Fibroblast of the aortic adventitia (primary cell): ENCODE measurements at places on chromosomes 2 and 18. TPM values are rescaled to one million over a fixed set of nuclear protein-coding genes. Genes with fewer than 3 reads are reported as not detected.

DNA sequence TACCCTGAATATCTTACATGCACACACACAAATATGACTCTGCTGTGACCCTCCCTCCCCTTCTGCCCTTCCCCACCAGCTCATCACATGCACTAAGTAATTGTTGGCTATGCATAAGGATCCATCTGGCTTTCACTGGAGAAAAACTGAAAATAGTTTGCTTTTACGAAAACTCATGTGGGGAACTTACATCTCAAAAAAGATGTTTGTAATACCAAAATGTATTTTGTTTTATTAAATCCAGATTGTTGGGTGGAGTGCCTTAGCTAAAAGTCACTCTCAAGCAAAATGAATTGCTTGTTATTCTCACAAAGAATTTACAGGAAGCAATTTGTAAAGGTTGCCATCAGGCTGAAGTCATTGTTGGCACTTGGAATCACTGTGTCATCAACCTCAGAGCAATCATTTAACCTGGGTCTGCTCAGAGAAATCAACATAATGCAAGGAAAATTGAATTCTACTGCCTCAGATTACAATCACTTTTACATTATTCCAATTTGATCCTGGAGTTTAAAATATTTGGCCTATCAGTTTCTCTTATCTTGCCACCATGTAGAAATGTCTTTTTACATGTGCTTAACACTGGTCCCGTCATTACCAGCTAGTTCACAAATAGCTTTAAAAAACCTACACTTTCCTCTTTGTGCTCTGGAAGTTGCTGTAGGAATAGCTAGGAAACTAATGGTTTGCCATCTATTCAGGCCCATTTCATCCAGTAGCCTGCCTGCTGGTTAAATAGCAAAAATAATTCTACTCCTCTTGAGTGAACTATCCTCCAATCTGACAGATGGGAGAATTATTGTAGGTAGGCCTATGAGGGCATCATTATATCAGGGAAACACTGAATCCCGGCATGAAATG lies 90.3 kb upstream of the TMEM17 start:
- DNase-seq = peak; percentile 97

DNA sequence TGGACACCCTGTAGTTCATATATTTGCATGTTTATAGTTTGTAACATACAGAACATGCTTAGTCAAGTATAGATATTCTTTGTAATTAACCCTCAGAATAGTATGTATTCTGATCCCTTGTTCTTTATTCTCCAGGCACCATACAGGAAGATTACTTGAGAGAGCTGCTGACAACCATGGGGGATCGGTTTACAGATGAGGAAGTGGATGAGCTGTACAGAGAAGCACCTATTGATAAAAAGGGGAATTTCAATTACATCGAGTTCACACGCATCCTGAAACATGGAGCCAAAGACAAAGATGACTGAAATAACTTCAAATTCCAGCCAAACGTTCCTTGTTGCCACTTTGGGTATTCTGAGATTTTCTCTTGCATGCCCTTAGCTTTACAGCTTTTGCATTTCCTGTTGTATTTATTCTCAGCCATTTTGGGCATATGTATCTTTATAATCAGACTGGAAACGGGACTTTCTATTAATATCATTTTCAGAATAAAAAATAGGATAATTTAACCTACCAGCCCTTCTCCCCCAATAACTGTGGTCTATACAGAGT lies 6.2 kb upstream of the MYL12B start:
- no peak for DNase-seq

DNA sequence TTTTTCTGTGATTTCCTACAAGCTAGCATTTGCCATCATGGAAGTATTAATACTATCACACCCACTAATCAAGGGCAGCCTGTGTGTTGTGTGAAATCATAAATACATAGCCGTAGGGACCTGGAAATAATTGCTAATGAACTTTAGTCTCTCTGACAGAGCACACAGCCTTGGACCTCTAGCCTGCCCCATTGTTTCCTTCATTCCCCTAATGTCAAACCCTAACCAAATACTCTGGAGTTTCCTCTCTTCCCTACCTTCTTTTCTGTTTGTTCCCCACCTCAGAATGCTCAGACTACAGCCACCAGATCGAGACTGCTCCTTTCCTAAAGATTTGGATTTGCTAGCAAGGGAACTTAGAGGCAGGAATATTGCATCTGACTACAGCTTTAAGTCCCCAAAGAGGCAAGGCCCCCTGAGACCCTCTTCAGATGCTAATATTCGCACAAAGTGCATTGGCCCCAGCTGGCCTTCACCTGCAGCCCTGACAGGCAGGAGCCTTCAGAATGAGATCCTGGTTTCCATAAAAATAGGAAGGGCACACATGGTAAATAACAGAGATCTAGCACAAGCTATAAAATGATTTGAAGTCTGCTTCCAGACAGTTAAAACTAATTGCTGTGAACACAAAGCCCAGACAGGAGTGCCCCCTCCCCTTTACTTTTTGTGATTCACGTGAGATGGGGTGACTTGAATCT lies 279.2 kb upstream of the DCC start:
- no peak for DNase-seq

- no peak for DNase-seq
These were observed 39.4 kb downstream of the EFR3B start for GRCh38 chr2:25081237-25081790.

DNA sequence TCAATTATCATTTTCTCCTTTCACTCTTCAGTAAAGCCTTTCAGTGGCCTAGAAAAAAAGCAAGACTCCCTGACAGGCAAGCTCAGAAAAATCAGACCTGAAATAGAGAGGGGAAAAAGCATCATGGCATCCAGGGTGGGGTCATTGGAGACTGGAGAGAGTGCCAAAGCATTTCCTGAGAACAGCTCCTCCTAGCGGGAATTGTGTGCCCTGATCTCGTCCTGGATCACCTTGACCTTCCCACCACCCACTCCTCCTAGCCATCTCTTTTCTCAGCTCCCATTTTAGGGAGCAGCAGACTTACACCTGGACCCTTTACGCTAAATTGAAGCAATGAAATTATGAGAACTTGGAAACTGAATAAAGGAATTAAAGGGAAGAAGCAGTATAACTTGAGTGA lies 176.6 kb downstream of the VWC2L start:
- DNase-seq = no peak

DNA sequence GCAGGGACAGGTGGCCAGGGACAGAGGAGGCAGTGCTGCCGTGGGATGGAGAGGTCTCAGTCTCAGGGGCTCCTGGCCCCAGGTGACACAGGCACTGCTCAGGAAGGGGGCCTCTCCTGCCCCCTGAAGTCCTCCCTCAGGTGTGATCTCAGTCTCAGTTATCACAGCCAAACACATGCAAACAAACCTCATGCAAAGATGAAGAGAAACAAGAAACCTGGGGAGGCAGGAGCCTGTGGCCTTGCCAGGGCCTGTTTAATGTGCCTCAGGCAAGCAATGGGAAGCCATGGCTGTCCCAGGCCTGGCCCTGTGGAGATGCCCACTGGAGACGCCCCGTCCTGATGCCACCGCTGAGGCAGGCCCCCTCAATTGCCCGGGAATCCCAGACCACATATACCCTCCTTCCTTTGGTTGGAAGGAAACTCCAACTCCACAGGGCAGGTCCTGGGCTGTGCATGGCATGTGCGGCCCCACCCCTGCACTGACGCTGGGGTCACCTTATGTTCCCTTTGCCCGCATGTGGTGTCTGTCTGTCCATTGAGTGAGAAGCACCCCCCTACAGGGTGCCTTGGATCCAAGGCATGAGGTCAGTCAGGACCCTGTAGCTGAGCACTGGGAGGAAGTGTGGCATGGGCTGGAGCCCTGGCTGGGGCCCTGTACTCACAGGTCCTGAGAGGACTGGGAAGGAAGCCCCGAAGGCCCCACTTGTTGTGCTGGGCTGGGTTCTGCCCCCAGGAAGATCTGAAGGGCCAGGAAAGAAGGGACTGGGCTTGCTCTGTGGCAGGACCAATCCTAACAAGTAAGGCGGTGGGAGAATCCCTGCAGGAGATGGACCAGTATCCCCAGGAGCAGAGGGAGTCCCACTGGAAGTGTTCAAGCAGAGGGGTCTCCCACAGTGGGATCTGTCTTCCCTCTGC lies 68.8 kb upstream of the RAB6C start:
- DNase-seq = no peak

GRCh38 chr18:58132595-58133261 lies 88.7 kb downstream of the NEDD4L start:
- no peak for DNase-seq

- no peak for DNase-seq
These were observed 244.7 kb downstream of the KCNS3 start for GRCh38 chr2:18123211-18123570.

DNA sequence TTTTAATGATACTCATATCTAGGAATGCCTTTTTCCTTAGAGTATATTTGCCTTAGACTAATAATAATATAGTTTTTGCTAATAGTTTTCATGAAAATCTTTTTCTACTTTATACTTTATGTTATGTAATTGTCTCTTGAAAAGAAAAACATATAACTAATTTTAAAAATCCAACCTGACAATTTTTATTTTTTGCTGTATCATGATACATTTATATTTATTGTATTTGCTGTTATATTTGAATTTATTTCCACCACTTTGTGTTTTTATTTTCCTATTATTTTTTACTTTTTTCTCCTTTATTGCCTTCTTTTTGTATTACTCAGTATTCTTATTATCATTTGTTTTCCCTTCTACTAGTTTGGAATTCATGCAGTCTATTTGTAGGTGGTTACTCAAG lies 85.4 kb downstream of the MBD5 start:
- no peak for DNase-seq

DNA sequence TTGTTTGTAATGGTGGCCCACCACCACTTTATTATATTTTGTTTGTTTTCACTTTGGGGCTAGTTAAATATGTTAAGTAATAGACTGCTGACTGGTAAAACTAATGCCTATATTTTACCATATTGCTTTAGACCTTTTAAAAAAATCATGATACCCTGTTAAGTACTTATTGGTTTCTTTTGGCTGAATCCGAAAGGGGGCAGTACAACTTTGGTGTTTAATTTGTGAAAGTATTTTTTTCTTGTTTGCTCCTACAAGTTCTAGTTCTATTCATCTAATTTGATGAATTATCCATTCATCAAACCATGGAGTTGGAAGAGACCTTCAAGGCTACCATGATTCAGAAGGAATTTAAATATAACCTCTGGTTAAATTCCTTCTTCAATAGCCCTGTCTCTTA lies 147.0 kb downstream of the MBD5 start:
- peak; percentile 15 for DNase-seq

GRCh38 chr2:43110442-43110871 lies 115.9 kb downstream of the ZFP36L2 start:
- DNase-seq = peak; percentile 98

DNA sequence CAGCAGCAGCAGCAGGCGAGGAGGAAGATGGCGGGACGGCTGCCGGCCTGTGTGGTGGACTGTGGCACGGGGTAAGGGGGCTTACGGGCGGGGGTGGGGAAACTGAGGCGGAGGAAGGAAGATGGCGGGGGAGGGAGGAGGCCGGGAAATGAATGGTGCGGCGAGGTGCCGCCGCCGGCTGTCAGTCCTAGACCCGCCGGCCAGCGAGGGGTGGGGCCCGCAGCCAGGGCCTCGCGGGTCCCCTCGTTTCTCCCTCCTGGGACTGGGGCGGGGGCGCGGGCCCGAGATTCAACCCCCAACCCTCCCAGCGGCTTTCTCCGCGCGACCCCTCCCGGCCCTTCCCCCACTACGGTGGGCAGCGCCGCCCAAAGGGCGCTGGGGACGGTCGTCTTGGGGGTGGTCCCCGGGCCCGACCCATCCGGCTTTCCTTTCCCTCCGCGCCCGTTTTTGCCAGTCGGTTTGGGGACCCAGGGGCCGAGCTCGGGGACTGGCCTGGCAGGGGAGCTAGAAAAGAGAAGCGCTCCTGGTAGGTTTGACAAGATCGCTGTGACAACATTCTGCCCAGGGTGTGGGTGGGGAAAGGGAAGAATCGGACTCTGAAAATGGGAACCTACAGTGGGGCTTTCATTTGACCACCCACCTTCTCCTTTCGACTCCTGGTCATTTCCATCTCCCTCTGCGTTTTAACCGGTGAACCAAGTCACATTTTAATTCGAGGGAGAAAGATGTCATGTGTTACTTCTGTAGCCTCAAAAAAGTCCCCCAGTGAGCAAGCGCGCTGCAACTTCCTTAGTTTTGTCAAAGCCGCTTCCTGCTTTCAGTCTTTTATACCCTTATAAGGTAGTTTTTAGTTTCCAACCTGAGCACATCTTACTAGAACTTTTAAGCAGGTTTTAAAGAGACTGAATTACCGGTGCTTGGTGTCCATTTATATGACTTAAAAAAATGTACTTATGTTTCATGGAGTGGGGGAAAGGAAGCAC lies 655 bp downstream of the ACTR3 start:
- DNase-seq = peak; percentile 82

GRCh38 chr18:5630057-5630899 lies 86.5 kb upstream of the EPB41L3 start:
- peak; percentile 25 for DNase-seq

GRCh38 chr2:239327536-239328350 lies 73.1 kb downstream of the HDAC4 start:
- no peak for DNase-seq

DNA sequence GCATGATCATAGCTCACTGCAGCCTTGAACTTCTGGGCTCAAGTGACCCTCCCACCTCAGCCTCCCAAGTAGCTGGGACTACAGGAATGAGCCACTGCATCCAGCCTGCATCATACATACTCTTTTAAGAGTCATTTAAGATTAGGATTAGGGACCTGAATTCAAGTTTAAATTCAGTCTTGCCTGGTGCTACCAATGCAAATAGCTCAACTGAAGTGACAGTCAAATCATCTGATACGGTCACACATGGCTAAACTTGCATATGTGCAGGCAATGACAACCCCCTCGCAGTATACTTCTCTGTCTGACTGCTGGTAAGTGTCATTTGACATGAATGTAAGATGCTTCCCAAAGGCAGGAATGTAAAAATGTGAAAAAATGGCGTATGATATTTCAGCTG lies 31.8 kb upstream of the TMEM131 start:
- DNase-seq = no peak

DNA sequence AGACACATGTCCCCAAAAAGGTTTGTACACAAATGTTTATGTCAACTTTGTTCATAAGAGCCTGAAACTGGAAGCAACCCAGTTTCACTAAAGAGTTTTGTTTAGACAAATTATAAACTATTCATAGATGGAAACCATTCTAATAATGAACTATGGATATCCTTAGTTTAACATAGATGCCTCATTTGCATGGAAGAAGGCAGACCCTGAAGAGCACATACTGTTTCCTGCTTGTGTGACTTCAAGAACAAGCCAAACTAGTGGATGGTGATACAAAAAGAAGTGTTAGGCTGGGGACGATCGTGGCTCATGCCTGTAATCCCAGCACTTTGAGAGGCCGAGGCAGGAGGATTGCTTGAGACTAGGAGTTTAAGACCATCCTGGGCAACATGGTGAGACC lies 48.1 kb downstream of the ACOXL start:
- DNase-seq = no peak

Gene CRYGC
- total RNA-seq = not detected in 2 replicates

Gene TMEM178A
- 0.36 TPM in 1 of 2 replicates, not detected in the other for total RNA-seq
